ENCODE measurements at places on chromosomes 4 and X. TPM values are rescaled to one million over a fixed set of nuclear protein-coding genes. Genes with fewer than 3 reads are reported as not detected.

- DNase-seq: no peak
Measured at GRCh38 chrX:121639781-121640180, 592.4 kb downstream of the GLUD2 start.

- no peak for DNase-seq
Measured at GRCh38 chrX:3143043-3143799, 102.0 kb downstream of the ARSF start.

DNA sequence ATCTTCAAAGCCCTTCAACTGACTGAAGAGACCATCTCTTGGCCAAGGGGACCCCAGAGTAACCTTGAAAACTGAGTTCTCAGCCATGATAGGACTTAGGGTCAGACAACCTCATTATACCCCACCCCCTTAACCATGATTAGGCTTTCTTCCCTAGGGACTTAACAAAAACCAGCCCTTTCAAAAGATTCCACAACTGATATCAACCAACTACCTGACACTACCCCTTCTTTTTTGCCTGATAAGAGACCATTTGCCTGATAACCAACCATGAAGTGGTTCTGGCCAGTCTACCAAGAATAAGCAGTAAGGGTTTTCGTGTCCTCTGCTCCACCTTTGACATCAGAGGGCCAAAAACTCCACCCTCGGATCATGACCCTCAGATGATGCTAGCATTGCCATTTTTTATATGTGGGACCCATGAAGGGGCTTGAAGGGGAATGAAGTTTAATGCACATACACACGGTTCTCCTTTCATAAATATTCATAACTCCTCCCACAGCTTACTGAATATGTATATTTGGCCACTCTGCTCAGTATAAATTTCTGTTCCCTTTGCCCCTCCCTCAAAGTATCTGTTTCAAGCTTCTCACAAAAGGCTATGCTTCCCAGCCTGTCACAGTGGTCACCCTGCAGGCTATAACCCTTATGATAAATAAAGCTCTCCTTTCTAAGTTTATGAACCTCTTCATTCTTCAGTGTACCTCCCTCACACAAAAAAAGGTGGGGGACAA, 12.3 kb downstream of the TBCK start:
- no peak for DNase-seq

DNA sequence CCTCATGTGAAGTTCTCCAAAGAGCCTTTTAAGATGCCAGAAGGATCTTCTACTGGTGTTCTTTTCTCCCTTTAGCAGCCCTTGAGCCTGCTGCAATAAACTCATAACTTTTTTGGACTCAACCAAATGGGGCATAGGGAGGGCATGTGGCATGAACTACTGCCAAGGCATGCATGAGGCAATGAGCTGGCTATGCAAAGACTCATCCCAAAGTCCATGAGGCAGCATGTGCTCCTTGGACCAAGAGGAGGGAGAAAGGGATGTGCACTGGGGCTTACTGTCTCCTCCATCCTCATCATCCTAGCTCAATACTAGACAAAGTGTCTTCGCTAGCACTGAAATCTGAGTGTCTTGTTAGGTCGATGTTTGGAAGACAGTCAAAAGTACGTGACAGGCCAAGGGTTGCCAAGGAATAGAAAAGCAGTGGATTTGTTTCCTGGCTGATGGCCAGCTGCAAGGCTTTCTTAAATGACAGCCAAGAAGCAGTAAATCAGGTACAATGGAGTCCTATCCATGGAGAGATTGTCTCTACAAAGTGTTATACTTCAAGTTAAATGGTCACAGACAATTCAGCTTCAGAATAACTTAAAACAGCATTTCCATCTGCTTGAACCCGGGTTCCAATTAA, 44.5 kb upstream of the ATXN3L start:
- no peak for DNase-seq

- peak; percentile 64 for DNase-seq
Measured at GRCh38 chr4:82798168-82799005, at the start of gene SCD5. Gene SCD5, minus strand, starts transcription at chr4:82798796. Its CDS starts 259 bp downstream, at chr4:82798537.

Gene SLC25A14
- total RNA-seq: 12.9 TPM

Gene VCX
- not detected for total RNA-seq
